ENCODE measurements at places on chromosomes 3 and 15.

DNA sequence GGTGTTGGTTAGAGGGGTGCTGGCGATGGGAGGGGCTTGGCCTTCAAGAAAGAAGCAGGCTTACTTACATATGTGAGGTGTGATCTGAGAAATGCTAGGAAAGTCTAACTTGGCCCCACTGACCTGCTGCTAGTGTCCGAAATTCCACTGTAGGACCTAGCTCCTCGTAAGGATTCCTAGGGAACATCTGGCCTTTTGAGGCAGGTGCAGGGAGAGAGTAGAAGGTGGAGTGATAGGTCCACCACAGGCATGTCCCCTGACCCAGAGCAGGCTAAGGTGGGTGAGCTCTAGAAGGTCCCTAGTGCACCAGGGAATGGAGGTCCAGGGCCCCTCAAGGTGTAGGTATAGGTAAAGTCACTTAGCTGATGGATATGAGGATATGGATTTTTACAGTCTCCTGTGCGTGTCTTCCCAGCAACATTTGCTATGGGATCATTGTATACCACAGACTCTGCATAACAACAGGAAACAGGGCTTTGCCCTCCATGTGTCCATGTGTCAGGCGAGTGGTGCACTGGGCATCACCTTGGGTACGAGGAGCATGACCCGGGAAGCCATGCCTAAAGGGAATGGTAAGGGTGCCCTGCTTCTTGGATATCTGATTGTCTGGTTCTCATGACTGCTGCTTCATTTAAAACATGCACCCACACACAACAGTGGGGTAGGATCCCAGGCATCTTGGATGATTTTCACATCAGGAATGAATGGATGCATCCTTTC is 32.6 kb downstream of the POMGNT2 start:
- DNase-seq: no peak

GRCh38 chr15:74787251-74788041 is 5.6 kb downstream of the CSK start:
- DNase-seq: no peak

DNA sequence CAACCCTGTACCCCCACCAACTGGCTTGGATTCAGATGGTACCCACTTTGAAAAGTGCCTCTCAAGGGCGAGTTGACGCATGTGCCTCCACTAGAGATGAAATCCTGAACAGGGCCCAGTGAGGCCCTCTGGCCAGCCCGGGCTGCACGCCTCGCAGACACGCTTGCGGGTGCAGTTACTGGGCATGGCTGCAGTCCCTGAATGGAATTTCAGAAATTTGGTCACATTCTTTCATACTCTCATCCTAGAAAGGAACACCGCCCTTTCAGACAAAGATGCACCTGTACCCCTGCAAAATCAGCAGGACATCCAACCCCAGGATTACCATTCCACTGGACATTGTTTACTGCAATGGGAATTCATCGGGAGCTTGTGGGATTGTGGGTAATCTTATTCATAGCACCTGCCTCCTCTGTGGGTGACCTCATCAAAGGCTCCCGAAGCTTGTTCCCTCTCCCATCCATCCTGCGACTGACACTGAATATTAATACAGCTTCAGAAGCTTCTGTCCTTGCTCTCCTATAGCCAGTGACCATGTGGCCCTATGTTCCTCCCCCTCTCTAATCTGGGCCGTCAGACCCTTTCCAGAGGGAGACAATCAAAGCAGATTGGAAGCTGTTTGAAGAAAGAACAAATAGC is 42.5 kb upstream of the TPM1 start:
- DNase-seq: no peak

DNA sequence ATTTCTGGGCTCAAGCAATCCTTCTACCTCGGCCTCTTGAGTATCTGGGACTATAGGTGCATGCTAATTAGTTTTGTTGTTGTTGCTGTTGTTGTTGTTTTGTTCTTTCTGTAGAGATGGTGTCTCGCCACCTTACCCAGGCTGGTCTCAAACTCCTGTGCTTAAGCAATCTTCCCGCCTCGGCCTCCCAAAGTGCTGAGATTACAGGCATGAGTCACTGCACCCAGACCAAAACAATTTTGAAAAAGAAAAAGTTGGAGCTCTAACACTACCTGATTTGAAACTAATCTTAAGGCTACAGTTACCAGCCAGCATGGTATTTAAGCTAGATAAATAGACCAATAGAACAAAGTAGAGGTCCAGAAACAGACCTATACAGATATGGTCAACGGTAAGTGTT is 29.8 kb downstream of the KPNA1 start:
- DNase-seq: no peak

DNA sequence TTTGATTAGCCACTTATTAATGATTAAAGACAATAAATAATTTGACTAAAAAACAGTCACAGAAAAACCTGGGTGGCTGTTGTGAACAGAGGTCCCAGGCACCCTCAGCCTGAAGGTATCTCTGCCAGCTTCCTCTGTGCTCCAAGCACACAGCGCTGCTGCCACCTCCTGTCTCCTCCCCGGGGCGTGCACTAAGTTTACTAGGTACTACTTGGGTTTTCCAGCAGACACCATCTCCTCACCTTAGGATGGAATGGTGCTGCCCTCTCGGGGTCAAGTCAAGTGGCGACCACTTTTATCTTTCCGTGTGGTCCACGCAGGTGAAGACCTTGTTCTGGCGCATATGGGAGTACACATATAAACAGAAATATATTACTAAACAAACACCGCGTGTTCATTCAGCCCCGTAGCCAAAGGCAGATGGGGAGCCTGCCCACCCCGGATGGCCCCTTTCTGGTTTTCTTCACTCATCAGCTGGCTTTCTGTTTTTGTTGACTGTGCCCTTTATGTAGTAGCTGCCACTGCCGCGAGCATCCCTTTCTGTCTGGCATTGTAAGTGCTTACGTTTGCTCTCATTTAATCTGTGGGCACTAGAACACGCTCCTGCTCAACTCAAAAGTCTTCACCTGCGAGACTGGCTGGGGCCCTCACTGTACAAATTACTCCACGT is 128.0 kb downstream of the LRIG1 start:
- no peak for DNase-seq

- DNase-seq: no peak
Observed at GRCh38 chr15:67406257-67406861, 114.6 kb upstream of the C15orf61 start.

DNA sequence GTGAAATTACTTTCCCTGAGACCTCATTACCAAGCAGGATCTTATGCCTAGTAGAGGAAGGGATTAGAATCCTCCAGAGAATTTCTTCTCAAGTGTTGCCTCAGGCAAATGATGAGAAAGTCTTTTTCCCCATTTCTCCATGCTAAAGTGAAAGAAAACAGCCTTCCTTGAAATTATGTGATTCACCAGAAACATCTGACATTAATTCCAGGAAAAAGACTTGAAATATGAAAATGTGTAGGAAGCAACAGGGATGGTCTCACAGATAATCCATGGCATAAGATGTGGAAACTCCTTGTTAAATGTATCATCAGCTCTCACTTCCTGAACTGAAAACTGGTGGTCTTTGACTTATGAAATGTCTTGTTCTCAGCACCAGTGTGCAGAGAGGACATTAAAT is 17.9 kb upstream of the ABI3BP start:
- no peak for DNase-seq

- DNase-seq: no peak
Observed at GRCh38 chr3:54067055-54067698, 55.2 kb upstream of the CACNA2D3 start.

- DNase-seq: no peak
Observed at GRCh38 chr3:149599236-149599635, 58.6 kb downstream of the WWTR1 start.
